Suppressor macrophage treated with lipopolysaccharide for 4 hours (primary cell): ENCODE measurements at places on chromosomes 3 and 15.
A peak's percentile ranks its signal among the peaks of the same experiment; 100 is the strongest.

- peak; percentile 23 for DNase-seq
Measured at GRCh38 chr3:33424606-33425452, 15.4 kb downstream of the UBP1 start.

DNA sequence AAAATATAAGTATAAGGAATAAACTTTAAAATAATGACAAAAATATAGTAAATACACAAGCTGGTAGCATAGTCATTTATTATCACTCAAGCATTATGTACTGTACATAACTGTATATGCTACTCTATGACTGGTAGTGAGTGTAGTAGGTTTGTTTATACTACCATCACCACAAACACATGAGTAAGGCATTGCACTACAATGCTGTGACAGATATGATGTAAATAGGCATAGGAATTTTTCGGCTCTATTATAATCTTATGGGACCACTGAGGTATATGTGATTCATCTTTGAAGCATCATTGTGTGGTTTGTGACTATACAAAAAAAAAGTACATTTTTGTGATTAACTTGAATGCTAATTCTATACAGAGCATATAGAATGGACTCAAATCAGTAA lies 35.3 kb upstream of the FBN1 start:
- no peak for DNase-seq

DNA sequence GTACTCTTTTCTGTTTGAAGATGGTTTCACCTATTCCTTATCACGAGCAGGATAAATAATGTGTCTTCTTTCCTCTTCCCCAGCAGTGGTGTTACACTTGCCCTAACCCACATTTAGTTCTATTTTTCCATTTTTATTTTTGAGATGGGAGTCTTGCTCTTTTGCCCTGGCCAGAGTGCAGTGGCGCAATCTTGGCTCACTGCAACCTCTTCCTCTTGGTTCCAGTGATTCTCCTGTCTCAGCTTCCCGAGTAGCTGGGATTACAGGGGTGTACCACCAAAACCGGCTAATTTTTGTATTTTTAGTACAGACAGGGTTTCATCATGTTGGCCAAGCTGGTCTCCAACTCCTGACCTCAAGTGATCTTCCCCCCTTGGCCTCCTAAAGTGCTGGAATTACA lies 372.4 kb downstream of the FOXP1 start:
- DNase-seq: no peak

- DNase-seq: no peak
Measured at GRCh38 chr3:170806676-170807075, 63.3 kb downstream of the RPL22L1 start.

DNA sequence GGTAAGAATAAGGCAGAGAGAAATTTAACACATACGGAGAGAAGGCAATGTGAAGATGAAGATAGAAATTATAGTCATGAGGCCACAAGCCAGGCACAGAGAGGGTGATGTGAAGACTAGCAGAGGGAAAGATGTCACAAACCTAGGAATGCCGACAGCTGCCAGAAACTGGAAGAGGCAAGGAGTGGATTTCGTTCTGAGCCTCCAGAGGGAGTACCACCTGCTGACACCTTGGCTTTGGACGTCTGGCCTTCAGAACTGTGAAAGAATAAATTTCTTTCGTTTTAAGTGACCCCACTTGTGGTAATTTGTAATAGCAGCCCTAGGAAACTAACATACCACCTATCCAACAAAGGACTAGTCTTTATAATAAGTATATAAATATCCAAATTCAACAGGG lies 5.0 kb upstream of the SGO1 start:
- DNase-seq: no peak

GRCh38 chr15:35399901-35400300 lies 146.1 kb downstream of the DPH6 start:
- no peak for DNase-seq

DNA sequence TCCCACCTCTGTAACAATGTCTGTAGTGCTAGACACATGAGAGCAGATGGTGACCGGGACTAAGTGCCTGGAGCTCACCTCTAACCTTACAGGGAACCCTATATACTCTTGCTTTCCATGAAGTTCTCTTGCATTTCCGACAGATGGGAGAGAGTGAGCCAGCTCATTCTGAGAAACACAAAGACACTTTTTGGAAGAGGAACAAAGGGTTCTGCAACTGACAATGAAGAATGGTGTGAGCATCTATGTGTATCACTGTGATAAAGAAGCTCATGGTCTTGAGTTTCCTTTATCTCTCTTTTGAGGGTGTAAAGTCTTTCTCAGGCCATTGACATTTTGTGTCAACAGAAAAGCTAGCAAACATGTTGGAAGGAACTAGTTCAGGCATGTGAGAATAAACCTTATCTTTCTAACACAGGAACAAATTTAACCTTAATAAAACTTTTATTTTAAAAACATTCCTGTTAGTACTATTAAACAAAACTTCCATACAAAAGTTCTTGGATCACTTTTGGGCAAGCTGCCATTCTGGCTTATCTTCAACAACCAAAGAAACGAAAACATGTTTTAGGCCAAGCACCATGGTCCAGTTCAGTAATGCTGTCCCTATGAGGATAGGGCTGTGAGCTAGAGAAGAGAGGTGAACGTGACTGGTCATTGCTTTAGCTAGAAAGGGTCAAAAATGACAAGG lies 142.7 kb downstream of the THRB start:
- no peak for DNase-seq

GRCh38 chr3:187041362-187042307 lies 97.7 kb downstream of the RPL39L start:
- peak; percentile 48 for DNase-seq

- DNase-seq: no peak
Measured at GRCh38 chr3:146539315-146539714, 5.1 kb downstream of the PLSCR1 start.

DNA sequence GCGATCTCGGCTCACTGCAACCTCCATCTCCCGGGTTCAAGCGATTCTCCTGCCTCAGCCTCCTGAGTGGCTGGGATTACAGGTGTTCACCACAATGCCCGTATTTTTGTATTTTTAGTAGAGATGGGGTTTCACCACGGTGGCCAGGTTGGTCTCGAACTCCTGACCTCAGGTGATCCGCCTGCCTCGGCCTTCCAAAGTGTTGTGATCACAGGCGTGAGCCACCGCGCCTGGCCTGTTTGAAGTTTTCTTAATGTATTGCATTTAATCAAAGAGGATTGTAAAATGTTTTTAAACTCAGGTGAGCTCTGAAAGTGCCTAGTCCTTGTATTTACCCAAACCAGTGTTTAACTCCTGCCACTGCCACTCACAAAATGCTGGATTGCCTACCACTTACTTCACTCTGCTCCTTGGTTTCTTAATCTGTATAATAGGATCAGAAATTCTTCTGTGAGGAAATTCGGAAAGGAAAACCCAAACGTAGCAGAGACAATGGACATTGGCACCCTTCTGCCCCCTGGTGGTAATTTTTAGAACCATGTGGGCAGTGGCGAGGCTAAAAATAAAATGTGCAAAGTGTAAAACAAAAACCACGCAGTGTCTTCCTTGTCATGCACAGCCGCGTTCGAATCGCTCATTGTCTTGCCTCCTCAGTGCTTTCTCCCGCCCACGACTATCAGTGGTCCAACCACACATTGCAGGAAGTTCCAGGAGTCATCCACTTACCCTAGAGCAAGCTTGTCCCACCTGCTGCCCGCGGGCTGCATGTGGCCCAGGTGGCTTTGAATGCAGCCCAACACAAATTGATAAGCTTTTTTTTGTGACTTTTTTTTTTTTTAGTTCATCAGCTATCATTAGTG lies 27.3 kb downstream of the CEP19 start:
- DNase-seq: peak; percentile 89

DNA sequence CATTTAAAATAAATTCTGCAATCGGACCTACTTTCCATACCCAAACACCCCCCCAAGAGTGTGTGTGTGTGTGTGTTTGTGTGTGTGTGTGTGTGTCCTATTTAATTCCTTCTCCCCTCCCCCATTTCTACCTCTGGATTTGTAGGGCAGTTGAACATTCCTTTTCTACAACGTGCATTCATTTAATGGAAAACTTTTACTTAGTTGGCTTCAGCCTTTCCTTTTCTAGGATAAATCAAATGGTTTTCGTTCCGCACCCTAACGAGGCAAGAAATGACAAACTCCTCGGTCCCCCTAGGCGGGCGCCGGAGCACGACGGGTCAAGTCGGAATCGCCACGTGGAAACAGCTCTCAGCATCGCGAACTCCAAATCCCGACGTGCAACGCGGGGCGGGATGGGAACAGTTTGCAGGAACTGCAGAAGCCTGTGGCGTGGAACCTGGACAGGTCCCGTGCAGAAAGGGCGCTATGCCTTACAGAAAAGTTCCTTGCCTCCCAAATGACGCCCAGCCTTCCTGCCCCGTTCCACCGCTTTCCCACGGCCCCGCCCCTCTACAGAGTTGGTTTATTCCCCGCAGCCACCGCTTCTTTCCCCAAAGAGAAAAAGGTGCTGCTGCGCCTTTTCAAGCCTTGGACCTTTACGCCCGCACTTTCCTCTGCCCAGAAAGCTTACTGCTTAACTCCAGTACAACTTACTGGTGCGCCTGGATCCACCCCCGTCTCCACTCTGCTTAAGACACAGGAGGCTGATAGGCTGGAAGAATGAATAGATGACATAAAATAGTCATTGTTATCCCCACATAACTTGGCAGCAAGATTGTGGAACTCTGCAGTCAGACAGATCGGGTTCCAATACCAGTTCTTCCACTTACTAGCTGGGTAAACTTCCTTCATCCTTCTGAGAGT lies 1.1 kb upstream of the EIF2B5 start:
- DNase-seq: peak; percentile 84

GRCh38 chr3:4996223-4996765 lies 17.1 kb downstream of the BHLHE40 start:
- DNase-seq: no peak

DNA sequence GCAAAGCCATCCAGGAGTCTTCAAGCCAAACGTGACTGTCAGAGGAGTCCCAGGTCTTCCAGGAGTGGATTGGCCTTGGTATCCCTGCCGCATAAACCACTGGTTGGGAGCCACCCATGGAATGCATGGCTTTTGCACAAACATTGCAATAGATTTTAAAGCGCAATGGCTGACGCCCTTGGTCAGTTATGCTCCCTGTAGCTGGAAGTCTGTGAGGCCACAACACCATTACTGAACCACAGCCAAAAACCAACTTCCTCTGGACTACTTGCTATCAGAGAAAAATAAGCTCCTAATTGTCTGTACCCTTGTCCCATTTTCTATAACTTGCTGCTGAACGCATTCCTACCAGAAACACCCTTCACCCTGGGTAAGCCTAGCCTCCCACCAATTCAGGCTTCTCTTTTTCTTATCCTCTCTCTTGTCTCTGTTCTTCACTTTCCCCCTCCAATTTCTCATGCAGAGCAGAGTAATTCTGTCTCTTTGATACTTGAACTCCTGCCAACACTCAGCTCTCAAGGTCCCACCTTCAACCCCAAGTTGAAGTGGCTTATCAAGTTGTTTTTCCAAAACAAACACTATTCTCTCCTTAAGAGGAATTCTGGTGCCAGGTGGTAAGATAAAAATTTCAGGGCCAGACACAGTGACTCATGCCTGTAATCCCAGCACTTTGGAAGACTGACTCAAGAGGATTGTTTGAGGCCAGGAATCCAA lies 176.4 kb upstream of the UBE2E1 start:
- no peak for DNase-seq

DNA sequence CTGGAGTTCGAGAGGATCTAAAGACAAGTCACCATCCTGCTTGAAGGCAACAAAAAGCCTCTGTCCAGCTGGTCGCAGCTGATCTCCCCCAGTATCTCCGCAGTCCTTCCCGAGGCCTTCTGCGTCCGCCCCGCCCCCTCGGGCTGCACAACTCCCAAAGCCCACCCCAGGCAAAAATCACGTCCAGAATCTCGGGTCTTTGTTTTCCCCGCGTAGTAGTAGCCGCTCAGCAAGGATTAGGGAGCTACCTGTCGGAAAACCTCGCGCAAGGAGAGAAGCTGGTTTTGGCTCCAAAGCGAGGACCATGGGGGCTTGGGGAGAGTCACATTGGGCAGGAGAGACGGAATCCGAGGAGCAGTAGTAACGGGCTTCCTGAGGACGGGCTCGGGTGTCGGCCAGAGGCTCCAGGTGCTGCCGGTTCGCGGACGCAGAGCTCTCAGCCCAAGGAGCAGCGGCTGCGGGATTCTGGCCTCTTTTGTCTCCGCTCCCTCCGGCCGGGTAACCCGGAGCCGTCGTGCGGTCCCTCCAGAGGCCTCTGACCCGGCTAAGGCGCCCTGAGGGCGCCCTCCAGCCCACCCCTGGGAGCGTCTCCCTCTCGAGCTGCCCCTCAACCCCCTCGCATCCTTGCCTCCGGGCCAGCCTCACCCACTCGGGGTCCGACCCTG lies 401 bp downstream of the ZSCAN29 start:
- peak; percentile 6 for DNase-seq

DNA sequence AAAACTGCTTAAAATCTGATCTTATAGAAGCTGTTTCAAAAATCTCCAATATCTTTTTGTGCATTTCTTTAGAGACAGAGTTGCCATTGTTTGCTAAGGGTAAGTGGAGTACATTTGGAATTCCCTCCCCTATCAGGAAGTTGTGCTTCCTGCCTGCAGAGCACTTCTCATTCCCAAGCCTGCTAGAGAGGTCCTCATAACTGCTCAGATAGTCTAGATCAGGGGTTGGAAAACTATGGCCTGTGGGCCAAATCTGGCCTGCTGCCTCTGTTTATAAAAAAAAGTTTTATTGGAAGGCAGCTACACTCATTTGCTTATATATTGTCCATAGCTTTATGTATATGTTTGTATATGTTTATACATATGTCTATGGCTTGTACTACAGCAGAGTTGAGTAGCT lies 333.7 kb upstream of the PROK2 start:
- DNase-seq: no peak

DNA sequence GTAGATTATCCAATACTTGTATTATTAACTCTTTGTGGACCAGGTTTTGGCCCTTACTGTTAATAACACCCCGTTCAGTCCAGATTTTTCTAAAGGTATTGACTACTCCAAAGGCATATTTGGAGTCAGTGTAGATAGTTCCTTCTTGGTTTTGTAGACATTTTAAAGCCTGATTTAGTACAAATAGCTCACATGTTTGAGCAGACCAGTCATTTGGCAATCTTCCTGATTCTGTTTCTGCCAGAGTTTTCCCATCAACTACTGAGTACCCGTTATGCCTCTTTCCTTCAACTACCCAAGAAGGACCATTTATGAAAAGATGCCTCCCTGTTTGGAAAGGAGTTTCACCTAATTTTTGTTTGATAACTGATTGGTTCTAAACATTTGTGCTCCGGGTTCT lies 82.0 kb downstream of the CHCHD4 start:
- DNase-seq: no peak

DNA sequence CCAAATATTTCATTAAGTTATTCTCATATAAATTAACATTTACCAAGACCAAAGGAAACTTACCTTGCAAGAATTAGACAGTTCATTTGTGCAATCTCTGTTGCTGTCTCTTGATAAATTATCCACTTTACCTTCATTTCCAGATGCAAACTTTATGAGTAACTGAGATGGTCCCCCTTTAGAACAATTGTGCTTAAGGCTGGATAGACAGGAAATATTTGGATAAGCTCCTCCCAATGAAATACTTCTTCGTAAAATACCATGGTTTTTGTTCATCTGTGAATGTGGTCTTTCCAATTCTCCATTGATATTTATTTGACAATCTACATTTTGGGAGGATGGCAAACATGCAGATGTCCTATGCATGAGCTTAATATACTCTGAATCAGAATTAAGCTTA lies 78.2 kb downstream of the NEDD4 start:
- no peak for DNase-seq
